ENCODE measurements at places on chromosomes 3 and 15. TPM values are rescaled to one million over a fixed set of nuclear protein-coding genes. Genes with fewer than 3 reads are reported as not detected.

The SAMD7 gene
- total RNA-seq, result not detected

The FILIP1L gene
- 13.0 TPM for total RNA-seq

The ADCY5 gene
- total RNA-seq, result 1.4 TPM

The COL8A1 gene
- 134 TPM for total RNA-seq

The ITGA11 gene
- total RNA-seq, result 306 TPM

The IL17RD gene
- 4.2 TPM for total RNA-seq

The SPATA12 gene
- not detected for total RNA-seq

The FRMD4B gene
- 52.8 TPM for total RNA-seq

The BFSP2 gene
- not detected for total RNA-seq

The ZNF80 gene
- total RNA-seq, result not detected

The VILL gene
- total RNA-seq, result 6.5 TPM

The PLSCR4 gene
- 38.6 TPM for total RNA-seq

The CATSPER2 gene
- 1.8 TPM for total RNA-seq

The SAMMSON gene
- not detected for total RNA-seq

The GASK1A gene
- 0.78 TPM for total RNA-seq

The LIPH gene
- total RNA-seq, result under 0.01 TPM

The RASGRF1 gene
- not detected for total RNA-seq
